ENCODE measurements at places on chromosomes 2 and 18.

- no peak for DNase-seq
Measured at GRCh38 chr2:224982226-224982625, 60.0 kb downstream of the DOCK10 start.

DNA sequence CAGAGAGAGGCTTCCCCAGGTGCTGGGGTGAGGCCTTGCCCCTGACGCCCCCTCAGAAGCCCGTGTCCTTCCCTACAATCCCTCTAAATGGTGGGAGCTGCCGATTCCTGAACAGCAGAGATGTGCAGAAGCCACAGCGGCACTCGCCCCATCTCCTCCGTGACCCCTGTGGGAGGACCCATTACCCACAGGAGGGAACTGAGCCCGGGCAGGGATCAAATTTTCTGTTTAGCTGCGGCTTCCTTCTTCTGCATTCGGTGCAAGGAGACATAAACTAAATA lies 181.2 kb upstream of the RAB6C start:
- DNase-seq = no peak

DNA sequence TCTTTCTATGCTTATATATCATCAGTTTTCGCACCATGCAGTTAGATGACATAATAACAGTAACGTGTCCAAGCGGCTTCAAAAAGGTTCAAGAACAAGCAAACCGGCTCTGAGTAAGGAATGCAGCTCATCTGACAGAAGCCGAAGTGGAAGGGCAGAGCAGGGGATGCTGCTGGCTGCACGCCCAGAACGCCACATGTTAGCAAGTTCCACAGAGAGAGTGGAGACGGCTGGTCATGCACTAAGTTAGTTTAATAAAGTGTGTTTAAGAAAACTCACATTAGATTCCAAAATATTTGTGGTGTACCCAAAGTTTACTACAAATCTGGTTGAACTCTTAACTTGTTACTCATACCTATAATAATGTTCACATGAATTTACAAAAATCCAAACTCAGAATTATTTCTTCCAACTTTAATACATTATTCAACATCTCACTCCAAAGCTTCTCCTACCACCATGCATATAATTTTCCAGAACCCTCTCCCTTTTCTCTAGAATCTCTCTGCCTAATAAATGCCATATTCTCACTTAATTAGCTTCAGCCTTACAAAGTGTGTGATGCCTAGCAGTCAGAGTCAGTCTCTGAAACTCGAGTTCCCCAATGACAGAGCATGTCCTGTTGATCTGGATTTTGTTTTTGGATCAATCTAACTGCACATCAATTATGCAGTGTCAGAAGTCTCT lies 170.0 kb downstream of the DNAH7 start:
- no peak for DNase-seq

DNA sequence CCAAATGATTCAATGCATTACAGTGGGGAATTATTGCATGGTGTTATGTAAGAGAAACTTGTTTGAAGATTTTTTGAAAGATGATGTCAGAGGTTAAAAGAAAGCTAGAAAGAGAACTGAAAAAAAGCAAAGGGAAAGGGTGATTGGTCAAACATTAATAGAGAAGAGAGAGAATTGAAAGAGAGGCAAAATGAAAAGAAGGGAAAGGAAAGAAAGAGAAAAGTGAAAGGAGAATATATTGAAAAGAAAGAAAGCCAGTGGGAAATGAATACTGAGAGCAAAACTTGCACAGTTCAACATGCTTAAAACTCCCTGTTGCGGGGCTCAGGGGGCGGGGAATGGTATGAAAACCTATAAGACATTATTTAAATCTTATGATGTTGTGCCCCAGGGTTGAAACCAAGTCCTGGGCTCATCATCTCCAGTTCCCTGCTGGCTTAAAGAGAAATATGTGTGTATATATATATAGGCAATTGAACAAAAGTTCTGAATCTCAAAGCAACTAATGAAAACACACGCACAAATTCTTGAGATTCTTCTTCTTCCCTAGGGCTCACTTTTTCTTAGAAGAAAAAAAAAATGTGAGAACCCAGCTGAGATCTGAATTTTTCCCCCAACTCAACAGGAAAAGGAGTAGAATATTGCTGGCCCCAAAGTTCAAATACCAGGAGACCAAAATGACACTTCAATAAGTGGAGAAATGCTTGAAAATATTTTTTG lies 2045.9 kb upstream of the CELF4 start:
- DNase-seq = no peak

All from CD4-positive, alpha-beta T cell treated with Interleukin-17A for 1 hour (primary cell).